ENCODE measurements at places on chromosomes 11 and 22.
A peak's percentile ranks its signal among the peaks of the same experiment; 100 is the strongest.

DNA sequence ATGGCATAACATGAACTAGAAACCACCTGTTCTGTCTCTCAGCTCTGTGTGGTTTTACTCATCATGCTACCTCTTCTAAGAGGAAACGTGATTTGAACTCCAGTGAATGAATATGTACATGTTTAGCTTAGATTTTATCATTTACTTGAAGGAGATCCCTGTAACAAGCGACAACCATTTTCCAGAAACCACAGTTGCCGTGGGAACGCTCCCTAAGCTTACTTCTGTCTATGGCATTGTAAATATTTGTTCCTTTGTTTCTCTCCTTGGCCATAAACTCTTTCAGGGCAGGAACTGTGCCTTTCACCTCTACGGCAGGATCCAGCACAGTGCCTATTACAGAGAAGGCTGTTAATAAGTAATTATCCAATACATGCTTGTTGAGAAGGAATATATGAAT, 17.1 kb upstream of the TPH1 start:
- DNase-seq = no peak

- no peak for DNase-seq
These were observed 159.9 kb upstream of the GRK3 start for GRCh38 chr22:25404556-25404927.

DNA sequence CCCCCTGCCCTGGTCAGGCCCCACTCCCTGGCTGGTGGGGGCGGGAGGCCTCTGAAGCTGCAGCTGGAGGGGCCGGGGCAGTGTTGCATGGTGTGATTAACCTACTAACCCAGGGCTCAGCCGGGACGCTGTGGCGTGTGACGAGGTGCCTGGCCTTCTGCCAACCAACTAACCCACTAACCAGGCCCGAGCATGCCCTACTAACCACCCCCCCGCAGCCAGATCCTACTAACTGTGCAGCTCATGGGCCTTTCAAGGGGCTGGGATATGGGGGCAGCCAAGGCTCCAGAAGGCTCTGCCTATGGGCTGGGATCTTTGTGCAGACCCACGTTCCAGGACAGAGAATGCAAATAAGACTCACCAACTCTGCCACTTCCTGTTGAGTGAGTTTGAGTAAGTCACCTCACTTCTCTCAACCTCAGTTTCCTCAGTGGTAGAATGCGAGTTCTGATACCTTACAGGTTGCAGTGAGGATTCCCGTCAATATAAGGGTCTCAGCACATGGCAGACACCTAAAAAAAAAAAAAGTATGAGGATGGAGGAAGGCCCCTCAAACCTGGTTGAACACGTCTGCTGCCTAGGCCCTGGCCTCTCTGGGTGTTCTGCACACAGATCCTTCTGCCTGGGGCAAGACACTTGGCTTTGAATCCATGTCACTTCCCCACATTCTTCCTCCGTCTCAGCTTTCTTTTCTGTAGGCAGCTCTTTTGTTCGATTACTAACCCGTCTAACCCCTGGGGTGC, 14.1 kb downstream of the MIAT start:
- peak; percentile 78 for DNase-seq

GRCh38 chr22:23565915-23566704, 14.0 kb downstream of the IGLL1 start:
- DNase-seq = no peak

GRCh38 chr11:72871119-72871518, 56.9 kb downstream of the ATG16L2 start:
- no peak for DNase-seq

- no peak for DNase-seq
These were observed 1.9 kb upstream of the RFPL3 start for GRCh38 chr22:32355760-32356159.

- no peak for DNase-seq
These were observed 7.8 kb downstream of the UNC93B1 start for GRCh38 chr11:67996051-67996450.

DNA sequence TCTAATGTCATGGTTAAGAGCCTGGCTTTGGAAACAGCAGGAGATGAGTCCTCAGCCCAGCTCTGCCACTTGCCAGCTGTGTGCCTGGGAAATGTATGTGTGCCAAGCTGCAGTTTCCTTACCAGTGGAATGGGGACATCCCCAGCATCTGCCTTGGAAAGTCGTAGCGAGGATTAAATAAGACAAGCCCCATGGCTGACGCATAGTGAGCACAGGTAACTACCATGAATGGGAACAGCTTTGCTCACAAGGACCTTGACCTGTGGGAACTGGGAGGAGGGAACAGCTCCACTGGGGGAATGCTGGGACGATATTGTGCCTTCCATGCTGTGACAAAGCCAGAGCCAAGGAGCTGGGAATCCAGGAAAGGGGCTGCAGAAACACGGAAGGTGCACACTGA, 2.6 kb upstream of the DSCAML1 start:
- DNase-seq = no peak

DNA sequence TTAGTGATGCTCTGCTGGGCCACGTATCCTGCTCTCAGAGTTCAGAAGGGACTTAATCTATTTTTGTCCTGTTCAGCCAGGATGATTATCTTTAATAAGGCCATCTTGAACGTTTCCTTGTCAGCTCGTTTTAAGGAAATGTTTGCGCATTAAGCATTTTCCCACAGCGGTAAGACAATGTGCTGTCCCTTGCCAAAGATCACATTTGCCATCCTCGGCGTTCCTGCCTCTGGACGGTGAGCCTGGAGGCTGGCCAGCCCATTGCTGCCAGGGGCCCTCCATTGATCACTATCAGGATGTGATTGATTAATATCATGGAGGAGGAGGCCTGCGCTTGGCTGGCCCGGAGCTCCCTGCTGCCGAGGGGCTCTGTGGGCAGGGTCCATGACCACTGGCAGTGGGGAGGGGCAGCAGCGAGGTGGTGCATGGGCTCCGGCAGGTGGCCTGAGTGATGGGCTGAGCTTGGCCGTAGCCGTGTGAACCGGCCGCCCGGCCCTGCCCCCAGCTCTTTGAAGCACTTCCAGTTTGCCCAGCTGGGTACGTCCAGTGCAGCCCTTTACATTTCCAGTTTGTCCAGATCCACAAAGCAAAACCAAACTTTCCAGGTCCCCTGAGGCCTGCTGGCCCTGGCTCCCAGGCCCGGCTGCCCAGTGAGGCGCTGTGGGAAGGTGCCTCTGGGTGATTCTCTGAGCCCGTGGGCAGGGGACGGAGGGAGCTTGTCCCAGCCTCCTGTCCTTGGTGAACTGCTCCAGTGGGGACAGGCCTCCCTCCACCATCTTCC, 49.5 kb upstream of the SMIM38 start:
- DNase-seq = no peak

- DNase-seq = no peak
These were observed 7.3 kb upstream of the SSTR3 start for GRCh38 chr22:37219533-37219932.

GRCh38 chr11:23931443-23931842, 565.4 kb upstream of the LUZP2 start:
- no peak for DNase-seq

DNA sequence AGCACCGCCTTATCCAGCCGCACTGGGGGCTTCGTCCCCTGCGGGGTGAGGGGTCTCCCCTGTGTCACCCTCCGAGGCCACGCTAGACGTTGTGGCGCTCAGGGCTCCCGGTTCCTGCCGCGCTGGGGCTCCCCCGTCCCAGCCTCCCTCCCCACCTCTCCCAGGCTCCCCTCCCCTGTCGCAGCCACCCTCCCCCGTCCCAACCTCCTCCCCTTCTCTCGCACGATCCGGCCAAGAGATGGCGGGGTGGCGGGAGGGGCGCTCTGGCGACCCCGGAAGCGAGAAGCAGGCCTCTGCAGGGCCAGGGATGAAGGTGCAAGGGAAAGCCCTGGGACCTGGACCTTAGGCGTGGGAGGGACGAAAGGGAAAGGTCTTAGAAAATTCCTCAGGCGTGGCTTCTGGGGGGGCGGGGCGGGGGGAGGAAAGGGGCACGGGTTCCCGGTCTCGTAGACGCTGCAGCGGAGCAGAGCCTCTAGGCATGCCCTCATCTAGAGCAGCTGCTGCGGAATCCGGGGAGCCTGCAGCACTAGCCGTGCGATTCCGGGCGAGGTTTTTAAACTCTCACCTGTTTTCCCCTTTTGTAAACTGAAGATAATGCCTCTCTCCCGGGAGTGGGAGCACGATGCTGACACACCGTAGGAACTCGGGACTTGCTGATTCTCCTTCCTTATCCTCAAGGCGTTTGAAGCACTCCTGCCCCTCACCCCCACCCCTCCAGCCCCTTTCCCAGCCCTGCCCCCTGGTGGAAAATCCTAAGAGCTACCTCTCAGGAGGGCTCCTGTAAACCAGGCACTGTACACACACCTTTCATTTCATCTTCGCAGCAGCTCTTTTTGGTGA, 14.4 kb downstream of the KCNJ5 start:
- DNase-seq = no peak

DNA sequence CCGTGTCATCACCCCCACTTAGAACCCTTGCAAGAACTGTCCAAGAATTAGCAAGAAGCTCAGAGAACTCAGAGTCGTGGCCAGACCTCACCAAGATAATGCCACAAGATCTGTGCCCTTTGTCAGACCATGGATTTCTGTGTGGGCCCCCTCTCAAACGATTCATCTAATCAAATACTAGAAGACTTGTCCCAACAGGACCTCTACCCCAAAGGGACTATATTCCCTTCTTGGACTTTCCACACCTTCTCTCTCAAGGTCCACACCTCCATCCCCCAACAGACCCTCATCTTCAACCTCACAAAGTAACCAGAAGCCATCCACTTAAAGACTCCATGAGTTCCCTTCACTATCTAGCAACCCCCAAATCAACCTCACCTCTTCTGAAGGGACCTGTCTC, 2.8 kb downstream of the POLR3H start:
- no peak for DNase-seq

GRCh38 chr11:30254307-30255298, 23.8 kb downstream of the FSHB start:
- DNase-seq = no peak

DNA sequence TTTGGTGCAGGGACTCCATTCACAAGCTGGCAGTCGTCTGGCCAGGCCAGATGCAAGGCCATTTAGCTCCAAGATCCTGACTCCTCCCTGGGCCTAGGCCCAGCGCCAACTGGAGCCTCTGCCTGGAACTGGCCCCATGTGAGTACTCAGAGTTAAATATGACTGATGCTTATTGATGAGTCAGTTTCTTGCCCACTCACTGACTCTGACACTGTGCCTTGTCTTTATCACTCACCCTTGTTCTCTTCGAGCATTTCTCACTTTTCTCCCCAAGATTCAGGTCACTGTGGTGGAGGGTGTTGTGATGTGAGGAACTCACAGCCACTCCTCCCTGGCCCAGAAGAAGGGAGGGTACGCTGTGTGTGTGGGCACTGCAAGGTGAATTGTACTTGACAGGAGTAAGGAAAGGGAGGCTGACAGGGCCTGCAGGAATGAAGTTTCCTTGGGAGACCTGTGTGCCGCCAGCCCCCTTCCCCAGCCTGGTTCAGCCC, 23.2 kb upstream of the ST3GAL4 start:
- DNase-seq = peak; percentile 68

DNA sequence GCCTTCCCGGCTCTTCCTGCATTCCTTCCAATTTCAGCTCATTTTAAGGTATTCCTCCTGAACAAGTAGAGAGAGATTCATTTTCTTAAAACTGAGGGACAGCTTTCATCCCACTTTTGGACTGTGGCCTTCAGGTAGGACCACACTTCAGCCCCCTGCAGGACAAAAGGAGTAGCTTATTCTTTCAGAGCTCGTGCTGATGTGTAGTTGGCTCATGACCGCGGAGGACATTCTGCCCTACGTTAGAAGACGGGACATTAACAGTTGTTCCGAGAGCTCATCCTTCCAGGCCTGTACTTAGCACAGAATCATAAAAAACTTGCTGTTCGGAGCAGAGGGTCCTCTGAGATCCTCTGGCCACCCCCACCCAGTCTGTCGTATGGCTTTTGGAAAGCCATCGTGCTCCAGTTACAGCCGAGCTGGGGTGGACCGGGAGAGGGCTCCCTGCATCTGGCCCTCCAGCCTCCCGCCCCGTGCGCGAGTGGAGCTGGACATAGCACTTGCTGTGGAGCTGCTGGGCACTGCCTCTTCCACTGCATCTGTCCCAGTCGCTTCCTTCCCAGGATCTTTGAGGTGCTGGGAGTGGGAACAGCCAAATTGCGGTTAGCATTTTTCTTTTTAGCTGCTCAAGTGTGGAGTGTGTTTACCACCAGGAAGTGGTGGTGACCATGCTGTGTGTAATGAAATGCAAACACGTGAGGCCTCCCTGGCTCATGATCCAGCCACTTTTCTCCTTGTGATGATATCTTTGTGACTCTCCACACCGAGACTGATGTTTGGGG, 250.3 kb downstream of the TBC1D22A start:
- no peak for DNase-seq

- no peak for DNase-seq
These were observed 87.2 kb upstream of the NAV2 start for GRCh38 chr11:19625438-19625837.

DNA sequence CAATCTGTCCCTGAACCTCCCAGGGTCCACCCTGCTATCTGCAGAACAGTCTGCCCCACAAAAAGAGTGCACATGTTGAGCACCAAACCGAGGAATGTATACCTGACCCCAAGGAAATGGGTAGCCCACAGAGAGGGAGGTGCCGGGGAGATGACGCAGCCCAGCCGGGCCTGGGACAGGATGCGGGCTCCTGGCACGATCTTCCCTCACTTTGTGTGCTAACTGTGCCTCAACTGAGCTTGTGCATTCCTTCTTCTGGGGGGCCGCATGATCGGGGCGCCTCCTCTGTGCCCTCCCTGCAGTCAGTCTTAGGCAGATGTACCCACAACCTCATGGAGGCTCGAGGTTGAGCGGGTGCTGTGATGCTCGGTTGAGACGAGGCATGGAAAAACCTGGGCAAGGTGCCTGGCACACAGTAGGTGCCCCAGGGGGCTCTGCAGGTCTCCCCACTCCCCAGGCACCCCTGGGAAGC, 2.4 kb downstream of the GAS2L1 start:
- DNase-seq = peak; percentile 75

DNA sequence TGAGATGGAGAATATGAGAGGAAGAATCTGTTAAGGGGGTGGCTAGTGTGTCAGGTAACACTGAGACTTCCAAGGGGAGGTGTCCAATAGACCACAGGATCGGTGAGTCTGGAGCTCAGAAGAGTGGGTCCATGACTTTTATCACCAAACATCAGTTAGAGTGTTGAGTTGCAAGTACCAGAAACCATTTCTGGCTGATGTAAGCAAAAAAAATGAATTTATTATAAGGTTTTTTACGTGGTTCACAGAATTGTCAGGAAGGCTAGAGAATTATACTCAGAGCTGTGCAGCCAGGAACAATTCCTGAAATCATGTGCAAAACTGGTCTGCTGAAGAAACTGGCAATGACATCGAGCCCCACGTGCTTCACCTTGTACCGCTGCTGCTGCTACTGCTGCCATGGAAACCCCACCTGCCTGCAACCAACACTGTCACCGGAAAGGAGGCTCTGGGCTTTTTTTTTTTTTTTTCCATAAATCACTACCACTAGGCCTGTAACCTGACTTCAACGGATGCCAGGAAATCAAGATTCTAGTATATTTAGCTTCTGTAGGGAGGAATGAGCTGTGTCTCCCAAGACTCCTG, 16.6 kb upstream of the STK33 start:
- no peak for DNase-seq

DNA sequence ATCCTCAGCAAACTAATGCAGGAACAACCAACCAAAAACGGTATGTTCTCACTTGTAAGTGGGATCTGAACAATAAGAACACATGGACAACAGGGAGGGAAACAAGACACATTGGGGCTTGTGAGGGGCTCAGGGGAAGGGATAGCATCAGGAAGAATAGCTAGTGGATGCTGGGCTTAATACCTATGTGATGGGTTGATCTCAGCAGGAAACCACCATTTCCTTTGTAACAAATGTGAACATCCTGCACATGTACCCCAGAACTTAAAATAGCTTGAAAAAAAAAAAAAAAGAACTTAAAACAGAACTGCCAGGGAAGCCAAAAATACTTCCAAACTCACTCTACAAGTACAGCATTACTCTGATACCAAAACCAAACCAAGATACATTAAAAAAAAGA, 33.8 kb downstream of the CASP4 start:
- no peak for DNase-seq

Data from RWPE2 (cell line).